ENCODE measurements at places on chromosomes 11 and 22. TPM values are rescaled to one million over a fixed set of nuclear protein-coding genes. Genes with fewer than 3 reads are reported as not detected.

The MFNG gene
- total RNA-seq, result 85.1 TPM

The HPS5 gene
- 8.8 TPM for total RNA-seq

The GAB2 gene
- total RNA-seq, result 11.9 TPM

The CALCA gene
- not detected for total RNA-seq

The C11orf91 gene
- 0.45 TPM for total RNA-seq

The DDI1 gene
- not detected for total RNA-seq

DNA sequence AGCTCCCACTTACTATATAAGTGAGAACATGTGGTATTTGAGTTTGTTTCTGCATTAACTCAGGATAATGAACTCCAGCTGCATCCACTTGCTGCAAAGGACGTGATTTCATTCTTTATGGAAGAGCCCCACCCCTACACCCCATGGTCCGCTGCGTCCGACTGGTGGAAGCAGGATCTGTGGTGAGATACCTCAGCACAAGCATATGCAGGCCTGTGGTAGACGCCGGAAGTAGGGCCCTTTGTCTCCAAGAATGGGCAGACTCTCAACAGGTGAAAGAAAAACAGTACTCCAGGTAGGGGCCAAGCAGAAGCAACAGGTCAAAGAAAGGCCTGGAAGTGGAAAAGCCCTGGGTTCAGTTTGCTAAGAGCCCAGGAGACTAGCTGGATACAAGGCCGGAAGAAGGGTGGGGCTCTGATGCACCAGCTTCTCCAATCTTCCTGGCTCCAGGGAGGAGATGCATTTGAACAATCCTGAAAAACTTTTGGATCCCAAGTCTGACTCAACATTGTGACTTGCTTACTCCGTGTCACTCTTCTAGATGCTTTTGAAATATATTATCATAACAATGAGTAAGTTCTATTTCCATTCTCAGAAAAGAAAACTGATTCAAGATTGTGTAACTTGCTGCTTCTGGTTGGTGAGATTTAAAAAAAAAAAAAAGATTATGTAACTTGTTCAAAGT, 30.4 kb downstream of the NEAT1 start:
- DNase-seq, result no peak

GRCh38 chr11:92696076-92696475, 273.4 kb upstream of the MTNR1B start:
- no peak for DNase-seq

GRCh38 chr11:112481431-112481830, 220.8 kb upstream of the PLET1 start:
- DNase-seq, result no peak

- no peak for DNase-seq
Measured at GRCh38 chr22:47020166-47020565, 257.7 kb downstream of the TBC1D22A start.

DNA sequence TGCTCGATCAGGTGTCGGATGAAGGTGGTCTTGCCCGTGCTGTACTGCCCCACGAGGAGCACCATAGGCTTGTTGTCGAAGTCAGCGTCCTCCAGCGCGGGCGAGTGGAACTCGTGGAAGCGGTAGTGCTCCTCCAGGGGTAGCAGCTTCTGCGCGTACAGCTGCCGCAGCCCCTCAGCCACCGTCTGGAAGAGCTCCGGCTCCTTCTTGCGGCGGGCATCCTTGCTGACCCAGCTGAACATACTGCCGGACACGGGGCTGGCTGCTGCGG, 263 bp downstream of the EHD1 start:
- no peak for DNase-seq

DNA sequence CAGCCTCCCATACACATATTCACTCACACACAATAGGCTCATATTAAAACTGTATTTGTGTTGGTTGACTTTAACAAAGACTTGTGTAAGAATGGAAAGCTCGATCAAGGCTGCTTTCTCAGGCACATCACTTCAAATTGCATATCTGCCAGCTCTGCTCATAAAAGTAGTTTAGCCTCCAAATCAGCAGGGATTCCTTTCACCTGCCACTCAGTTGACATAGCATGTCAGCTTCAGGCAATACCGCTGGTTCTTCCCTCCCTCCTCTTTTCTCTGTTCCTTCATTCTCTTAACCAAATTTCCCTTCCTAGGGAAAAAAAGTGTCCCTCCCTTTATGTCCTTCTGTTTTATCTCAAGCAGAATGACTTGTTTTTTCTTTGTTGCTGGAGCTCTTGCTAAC, 450.4 kb upstream of the LARGE1 start:
- no peak for DNase-seq

GRCh38 chr11:19110295-19110694, 6.7 kb upstream of the ZDHHC13 start:
- DNase-seq, result no peak

DNA sequence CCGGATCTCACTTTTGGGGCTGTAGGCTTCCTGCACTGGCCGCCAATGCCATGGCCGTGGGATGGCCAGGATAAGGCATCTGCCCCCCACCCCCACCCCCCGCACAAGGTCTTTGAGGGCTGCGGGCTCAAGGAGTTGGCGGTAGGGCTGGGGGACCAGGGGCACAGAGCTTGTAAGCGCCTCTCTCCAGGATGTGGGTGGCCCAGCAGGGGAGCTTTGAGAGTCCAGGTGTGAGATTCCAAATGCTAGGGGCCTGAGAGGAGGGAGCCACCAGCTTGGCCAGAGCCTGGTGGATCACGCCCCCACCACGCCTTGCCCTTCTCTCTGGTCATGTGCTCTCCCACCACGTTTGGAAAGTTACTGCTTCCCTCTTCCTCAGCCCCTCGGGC, 5.0 kb downstream of the CD81 start:
- DNase-seq, result peak; percentile 1

DNA sequence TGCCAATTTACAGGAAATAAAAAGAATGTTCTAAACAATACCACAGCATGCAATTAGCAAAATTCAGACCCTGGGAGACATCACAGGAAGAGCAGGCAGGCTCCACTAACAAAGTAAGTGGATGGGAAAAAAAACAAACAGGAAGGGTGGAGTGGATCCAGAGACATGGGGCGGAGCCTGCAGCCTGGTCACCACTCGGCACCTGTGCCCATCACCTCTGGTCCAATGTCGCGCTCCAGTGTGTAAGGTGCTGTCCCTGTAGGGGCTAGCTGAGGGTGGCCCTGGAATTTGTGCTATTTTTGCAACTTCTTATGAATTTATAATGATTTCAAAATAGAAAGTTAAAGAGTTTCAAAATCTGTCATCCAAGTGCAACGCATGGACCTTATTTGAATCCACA, 11.0 kb upstream of the MOB2 start:
- no peak for DNase-seq

GRCh38 chr11:61771985-61772455, 19.6 kb downstream of the MYRF start:
- DNase-seq, result no peak

- DNase-seq, result no peak
Measured at GRCh38 chr22:20964090-20964798, 2.8 kb upstream of the AIFM3 start.

- no peak for DNase-seq
Measured at GRCh38 chr22:46286006-46286405, 10.7 kb upstream of the GTSE1 start.

GRCh38 chr11:6693342-6694228, 10.4 kb upstream of the MRPL17 start:
- DNase-seq, result peak; percentile 51

- DNase-seq, result no peak
Measured at GRCh38 chr11:72300268-72300667, 56.3 kb upstream of the PHOX2A start.

- no peak for DNase-seq
Measured at GRCh38 chr11:110518809-110519514, 89.2 kb downstream of the FDX1 start.

- DNase-seq, result no peak
Measured at GRCh38 chr11:14538271-14538925, 18.2 kb upstream of the PSMA1 start.
